ENCODE measurements at places on chromosomes 3 and 15. TPM values are rescaled to one million over a fixed set of nuclear protein-coding genes. Genes with fewer than 3 reads are reported as not detected.

BHLHE40 gene
- 74.0 TPM for total RNA-seq

DPH3 gene
- 22.7 TPM for total RNA-seq

XCR1 gene
- total RNA-seq: not detected

GPX1 gene
- 128 TPM for total RNA-seq

DNA sequence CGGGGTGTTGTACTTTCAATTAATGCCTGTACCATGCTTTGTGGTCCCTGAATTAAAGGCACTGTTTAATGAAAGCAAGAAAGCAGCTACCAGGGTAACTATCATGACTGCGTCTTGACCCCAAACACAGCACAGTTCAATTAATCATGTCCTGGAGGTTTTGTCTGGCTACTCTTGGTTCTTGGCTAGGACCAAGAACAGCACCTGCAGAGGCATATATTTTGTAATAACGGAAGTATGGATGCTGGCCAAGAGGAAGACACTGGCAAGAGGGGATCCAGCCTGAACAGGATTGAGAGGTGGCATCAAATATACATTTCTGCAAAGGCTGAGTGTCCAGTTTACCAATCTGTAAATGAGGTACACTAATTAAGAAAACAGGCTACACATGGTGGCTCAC lies 119.9 kb downstream of the FOXP1 start:
- no peak for DNase-seq

GRCh38 chr3:37984596-37984995 lies 6.0 kb upstream of the VILL start:
- DNase-seq: no peak

DNA sequence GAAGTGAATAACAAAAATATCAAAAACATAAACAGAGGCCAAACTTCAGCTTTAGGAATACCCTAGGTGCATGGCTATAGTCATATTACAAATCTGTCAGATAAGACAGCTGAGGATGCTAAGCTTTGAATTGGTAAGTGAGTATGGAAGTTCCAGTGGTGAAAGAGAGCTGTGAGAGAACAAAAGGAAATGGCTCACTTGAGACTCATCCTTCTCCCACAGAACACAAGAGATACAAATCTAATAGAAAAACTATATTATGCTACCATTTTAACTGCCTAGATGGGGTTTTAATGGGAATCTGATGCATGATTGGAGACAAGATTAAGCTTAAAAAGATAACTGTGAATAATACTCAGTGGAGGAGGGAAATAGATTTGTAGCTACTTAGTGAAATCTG lies 21.5 kb upstream of the PEX5L start:
- DNase-seq: no peak

DNA sequence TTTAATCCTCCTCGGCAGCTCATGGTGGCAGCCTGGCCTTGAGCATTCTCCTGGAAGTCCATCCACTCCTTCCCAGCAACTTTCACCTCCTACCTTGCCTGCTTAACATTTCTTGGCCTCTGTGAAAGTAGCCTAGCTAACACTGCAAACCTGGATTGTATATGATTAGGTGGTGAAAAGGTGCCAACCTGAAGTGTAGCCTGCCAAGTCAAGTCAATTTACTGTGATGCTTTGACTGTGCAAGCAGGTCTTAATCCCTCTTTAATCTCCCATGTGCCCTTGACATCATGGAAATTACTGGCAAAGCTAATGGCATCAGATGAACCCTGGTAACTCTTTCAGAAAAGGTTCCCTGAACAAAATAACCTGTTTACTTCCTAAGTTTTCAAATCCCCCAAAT lies 169.7 kb upstream of the NR2F2 start:
- DNase-seq: no peak

GRCh38 chr3:115616461-115616860 lies 6.8 kb upstream of the GAP43 start:
- no peak for DNase-seq

- DNase-seq: no peak
Observed at GRCh38 chr3:57080171-57080570, 19.7 kb downstream of the SPATA12 start.

GRCh38 chr15:85592148-85592547 lies 202.6 kb downstream of the KLHL25 start:
- DNase-seq: no peak

DNA sequence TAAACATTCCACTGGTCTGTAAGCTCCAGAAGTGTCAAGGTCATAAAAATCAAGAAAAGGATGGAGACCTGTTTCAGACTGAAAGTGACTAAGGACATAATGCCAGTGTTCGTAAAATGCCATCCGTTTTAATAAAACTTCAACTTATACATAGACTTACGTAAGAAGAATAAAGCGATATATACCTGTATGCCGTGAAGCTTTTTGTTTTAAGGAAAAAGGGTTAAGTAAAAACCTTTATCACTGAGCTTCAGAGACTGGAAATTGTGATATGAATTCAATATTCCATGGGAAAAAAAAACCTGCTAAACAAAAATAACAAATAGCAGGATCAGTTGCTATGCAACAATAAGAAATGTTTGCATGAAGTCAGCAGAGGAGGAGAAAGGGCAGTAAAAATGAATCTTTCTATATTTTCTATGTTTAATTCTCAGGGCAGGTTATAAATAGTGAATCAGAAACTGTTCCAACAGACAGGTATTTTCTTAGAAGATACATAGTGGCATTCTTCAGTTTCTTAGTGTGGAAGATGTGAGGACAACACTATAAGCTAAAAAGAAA lies 42.5 kb downstream of the CHSY1 start:
- DNase-seq: no peak

DNA sequence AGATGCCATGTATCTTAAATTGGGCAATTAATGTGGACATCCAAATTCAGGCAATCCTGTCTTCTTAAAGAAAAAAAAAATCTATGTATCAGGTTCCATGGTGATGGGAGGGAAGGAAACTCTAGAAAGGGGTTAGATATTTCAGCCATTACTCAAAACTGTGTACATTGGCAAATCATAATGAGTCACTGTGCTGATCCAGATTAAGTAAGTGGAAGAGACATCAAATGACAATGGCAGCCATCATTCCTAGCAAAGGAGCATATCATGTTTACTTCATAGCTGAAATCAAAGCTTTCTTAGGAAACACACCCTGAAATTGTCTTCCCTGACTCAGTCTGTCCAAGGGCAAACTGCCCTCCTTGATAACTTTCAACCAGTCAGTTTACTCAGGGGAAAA lies 713.3 kb upstream of the GBE1 start:
- DNase-seq: no peak

DNA sequence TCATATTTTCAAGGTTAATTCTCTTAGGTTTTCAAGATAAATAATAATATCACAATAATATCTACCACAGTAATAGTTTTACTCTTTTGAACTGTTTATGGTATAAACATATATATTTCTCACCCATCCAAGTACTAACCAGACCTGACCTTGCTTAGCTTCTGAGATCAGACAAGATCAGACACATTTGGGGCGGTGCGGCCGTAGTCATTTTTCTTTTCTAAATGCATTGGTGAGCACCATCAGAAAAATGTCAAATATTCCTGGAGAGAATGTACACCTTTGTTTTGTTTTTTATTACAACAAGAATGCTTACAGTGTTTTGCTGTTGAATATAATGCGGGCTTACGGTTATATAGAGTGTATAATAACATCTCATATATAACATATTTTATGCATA lies 267.8 kb downstream of the ADAMTS17 start:
- no peak for DNase-seq

GRCh38 chr15:29935296-29936004 lies 113.2 kb upstream of the TJP1 start:
- peak; percentile 63 for DNase-seq
